ENCODE measurements at places on chromosomes 12 and 14. TPM values are rescaled to one million over a fixed set of nuclear protein-coding genes. Genes with fewer than 3 reads are reported as not detected.

GRCh38 chr12:15584366-15585041 lies 204.7 kb downstream of the EPS8 start:
- peak; percentile 18 for DNase-seq

GRCh38 chr14:87542288-87542687 lies 450.7 kb downstream of the GALC start:
- no peak for DNase-seq

The BIN2 gene
- 64.6 TPM for total RNA-seq

The FAM186B gene
- total RNA-seq: not detected

The WSCD2 gene
- total RNA-seq: not detected

The CCDC175 gene
- not detected for total RNA-seq
